ENCODE measurements at places on chromosomes 4 and X. TPM values are rescaled to one million over a fixed set of nuclear protein-coding genes. Genes with fewer than 3 reads are reported as not detected.

DNA sequence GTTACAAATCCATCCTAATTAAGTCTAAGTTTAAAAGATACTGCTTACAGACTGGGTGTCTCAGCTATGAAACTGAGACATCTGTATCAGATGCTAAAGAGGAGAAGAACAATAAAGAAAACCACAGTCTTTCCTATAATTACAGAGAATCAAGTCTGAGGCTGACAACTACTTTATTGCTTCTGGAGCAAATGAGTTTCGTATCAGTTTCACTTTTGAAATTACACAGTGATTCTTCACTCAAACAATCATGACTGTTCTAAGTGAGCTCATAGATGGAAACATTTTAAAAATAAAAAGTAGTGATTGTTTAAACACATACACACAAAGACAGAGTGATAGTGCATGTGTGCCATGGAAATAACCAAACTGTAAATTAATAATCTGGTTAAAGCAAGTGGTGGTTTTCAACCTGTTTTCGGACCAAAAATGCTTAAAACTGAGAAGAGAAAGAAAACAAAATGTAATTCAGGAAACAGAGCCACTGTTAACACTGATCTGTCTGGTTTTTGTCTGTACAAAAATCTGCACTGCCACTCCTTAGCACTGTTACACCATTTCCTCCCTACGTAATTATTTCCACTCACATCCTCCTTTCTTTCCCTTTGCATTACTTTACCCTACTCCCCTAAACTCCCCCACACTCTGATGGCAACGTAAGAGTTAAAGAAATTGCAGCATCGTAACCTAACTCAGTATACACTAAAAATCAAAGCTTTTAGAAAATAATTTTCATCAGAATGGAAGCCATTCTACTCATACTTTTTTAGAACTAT lies 12.5 kb downstream of the RFC1 start:
- H3K27me3 ChIP-seq, result no peaks in the 10 kb centered on the region
- no peak overlapping the region for H3K4me3 ChIP-seq
- peaks cover 18% of the 10 kb centered on the region for H3K36me3 ChIP-seq
- H3K27ac ChIP-seq, result no peak overlapping the region

DNA sequence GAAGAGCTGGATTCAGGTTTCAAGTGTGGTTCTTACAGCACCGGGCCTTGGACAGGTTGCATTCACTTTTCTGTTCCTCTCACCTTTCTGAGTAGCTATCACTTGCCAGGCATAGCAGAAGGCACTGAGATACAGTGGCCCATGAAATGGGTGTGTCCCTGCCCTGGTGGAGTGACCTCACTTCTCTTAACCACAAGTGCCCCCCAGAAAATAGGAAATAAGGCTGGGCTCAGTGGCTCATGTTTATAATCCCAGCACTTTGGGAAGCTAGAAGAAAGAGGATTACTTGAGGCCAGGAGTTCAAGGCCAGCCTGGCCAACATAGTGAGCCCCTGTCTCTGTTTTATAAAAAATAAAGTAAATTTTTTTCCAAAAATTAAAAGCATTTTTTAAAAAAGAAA lies 101.7 kb upstream of the KIT start:
- no peaks in the 10 kb centered on the region for H3K36me3 ChIP-seq
- peaks cover 28% of the 10 kb centered on the region for H3K27me3 ChIP-seq
- DNase-seq, result no peak
- no peak overlapping the region for H3K4me3 ChIP-seq

DNA sequence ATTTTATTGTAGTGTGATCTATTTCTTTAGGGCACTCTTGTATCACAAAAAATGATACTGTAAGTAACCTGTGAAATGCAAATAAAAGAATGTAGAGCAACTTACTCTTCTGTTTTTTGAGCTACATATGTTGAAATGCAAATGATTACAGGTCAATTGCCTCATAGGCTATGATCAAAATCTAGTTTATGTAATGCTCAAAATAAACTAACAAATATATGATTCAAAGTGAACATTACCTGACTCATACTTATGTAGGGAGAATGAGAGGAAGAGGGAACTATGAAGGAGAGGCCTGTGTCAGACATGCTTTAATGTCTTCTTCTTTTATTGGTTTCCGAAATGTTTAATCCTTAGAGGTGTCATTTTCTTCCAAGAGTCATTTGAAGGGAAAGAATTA lies 5.0 kb upstream of the RPS6KA3 start:
- peak; percentile 78 for DNase-seq
- no peak overlapping the region for H3K4me3 ChIP-seq
- H3K4me1 ChIP-seq, result peaks cover 33% of the 10 kb centered on the region
- H3K36me3 ChIP-seq, result no peaks in the 10 kb centered on the region

SOX3 gene
- total RNA-seq, result not detected

ITIH6 gene
- not detected for total RNA-seq
